MCF 10A (cell line): ENCODE measurements at places on chromosomes 1 and 21. TPM values are rescaled to one million over a fixed set of nuclear protein-coding genes. Genes with fewer than 3 reads are reported as not detected.

GRCh38 chr21:45900034-45900868, 81.3 kb upstream of the COL6A1 start:
- no peak for DNase-seq

The SMPDL3B gene
- total RNA-seq, result 2.6 and 4.0 TPM in 2 replicates

GRCh38 chr1:16162163-16162822, 6.4 kb upstream of the EPHA2 start:
- no peak for DNase-seq

The CNR2 gene
- not detected in 2 replicates for total RNA-seq

The PIK3CD gene
- 6.3 and 7.0 TPM in 2 replicates for total RNA-seq

DNA sequence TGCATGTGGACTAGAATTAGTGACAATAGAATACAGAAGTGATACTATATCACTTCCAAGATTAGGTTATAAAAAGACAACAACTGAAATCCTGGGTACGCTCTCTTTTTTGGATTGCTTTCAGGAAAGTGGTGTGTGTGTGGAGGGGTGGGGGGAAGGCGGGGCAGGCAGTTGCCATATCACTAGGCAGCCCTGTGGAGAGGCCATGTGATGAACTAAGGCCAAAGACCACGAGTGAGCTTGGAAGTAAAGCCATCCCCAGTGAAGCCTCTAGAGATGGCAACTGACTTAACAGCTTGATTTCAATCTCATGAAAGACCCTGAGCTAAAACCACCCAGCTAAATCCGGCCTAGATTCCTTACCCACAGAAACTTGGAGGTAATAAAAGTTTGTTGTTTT, 6.2 kb upstream of the ASPM start:
- DNase-seq, result no peak

The CDC42SE1 gene
- 134 and 139 TPM in 2 replicates for total RNA-seq

DNA sequence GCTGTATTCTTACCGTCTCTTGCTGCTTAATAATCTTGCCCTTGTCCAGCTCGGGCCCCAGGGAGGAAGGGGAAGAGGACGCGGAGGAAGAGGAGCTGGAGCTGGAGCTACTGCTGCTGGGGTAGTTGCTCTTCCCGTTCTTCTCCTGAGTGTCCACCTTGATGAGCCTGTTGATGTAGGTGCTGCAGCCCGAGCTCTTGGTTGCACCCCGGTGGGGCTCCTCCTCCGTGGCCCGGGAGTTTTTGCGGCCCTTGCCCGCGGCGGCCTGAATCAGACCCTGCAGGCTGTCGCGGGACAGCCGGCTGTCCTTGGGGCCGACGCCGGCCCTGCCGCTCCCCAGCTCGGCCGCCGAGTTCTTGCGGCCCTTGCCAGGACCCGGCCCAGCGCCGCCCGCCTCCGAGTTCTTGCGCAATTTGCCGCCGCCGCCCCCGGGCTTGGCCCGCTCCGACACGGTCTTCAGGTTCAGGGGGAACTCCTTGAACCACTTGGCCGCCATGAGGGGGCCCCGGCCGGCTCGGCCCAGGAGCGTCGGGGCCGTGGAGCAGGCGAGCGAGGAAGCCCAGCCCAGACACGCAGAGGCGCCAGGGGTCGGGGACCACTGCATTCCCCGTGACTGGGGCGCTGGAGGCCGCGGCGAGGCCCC, 475 bp upstream of the TDRD10 start:
- DNase-seq, result no peak

The OR2L2 gene
- 0.19 and 0.34 TPM in 2 replicates for total RNA-seq

DNA sequence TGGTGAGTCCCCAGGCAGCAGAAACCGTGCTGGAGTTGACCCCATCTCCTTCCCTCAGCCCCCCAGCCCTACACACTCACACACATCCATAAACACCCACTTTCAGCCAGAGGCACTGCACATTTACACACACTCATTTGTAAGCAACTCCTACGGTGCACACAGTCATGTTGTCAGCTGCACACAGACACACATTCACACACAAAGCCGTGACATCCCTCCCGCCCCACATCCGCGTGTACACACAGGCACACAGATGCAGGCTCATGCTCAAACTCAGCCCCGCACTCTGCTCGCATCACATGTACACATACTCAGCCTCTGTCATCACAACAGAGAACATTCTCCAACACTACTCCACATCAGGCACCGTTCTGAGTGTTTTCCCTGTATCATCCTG, 47.6 kb downstream of the LACTBL1 start:
- DNase-seq, result no peak

DNA sequence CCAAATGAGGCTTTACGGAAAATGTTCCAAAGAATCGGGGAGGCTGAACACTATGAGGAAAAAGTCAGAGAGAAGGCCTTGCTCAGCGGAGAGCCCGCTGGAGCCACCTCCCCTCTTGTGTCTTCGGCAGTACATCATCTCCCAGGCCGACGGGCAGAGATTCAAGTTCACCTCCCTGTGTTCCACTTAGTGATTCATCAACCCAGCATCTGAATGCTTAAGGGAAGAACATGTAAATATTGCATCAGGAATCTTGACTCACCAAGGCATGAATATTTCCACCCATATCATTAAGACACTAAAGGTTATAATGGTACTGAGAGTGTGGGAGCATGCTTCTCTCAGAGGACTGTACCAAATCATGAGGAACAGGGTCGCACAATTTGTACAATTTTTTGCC, 172.5 kb downstream of the ST6GALNAC5 start:
- DNase-seq, result peak; percentile 98

The S100A7 gene
- not detected in 2 replicates for total RNA-seq

- no peak for DNase-seq
Observed at GRCh38 chr1:201139306-201139705, 12.3 kb upstream of the ASCL5 start.

DNA sequence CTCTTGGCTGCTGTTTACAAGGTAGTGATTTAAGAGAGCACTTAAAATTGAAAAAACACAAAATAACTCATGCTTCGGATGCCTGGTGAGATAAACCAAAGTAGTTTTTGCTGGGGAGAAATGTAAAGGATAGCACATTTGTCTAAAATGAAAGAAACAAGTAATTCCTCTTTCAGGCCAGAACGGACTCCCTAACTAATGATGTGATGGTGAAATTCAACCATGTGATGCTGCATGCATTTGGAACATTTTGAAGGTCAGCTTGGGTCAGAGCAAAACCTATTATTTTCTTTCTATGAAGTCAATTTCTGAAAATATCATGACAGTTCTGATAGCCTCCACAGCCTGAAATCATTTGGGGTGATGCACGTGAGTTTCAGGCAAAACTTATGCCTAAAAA, 27.6 kb downstream of the NMNAT2 start:
- DNase-seq, result no peak

The C1orf141 gene
- not detected in 2 replicates for total RNA-seq

- DNase-seq, result no peak
Observed at GRCh38 chr1:211677659-211678058, 2.2 kb upstream of the NEK2 start.

DNA sequence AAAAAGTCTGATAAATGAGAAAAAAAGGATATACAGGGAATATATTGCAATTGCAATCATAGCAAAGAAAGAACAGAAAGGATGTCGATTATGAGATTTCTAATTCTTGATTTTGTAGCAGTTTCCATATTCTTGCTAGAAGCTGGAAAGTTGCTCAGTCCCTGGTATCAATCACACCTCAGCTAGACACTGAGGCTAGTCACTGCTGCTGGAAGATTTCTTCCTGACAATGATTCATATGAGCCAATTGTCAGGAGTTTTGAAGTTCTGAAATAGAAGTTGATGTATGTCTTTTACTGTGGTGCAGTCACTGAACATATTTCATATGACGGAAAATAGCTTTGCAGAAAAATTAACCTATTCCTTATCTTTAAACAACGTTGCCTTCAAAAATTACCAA, 208.4 kb upstream of the C1orf105 start:
- no peak for DNase-seq

- DNase-seq, result no peak
Observed at GRCh38 chr1:45617618-45618017, 6.2 kb downstream of the CCDC17 start.

The USP48 gene
- 60.2 and 64.8 TPM in 2 replicates for total RNA-seq

DNA sequence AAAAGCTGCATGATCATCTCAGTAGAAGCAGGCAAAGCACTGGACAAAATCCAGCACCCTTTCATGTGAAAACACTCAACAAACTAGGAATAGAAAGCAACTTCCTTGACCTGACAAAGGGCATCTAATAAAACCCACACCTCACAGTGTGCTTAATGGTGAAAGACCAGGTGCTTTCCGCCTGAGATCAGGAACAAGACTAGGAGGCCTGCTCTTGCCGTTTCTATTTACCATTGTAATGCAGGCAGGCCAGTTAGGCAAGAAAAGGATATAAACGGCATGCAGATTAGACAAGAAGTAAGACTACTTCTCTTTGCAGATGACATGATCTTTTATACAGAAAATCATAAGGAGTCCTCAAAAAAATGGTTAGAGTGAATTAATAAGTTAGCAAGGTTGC, 37.2 kb downstream of the SLC37A1 start:
- DNase-seq, result no peak

The MCOLN2 gene
- total RNA-seq, result 3.0 and 3.1 TPM in 2 replicates

The ELF3 gene
- total RNA-seq, result 0.10 and 0.33 TPM in 2 replicates

The RNU1-2 gene
- total RNA-seq, result 1,539 and 1,606 TPM in 2 replicates

GRCh38 chr1:116585886-116586285, 15.1 kb upstream of the CD58 start:
- DNase-seq, result no peak

DNA sequence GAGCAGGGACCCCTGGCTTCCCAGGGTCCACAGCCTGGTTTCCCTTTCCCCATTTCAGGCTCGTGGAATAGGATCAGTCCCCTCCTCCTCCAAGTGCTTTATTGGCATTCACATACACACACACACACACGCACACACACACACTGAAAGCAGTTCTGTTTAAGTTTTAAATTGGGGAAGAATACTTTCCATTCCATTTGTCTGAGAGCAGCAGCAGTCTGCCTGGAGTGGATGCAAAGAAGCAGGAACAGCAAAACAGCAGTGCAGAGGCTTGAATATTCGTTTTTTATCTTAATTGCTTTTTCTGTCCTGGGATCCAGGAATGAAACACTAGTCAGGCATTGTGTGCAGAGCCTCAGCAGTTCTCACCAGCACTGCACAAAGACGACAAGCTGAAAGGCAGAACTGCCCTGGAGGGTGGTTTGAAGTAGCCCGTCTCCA, 7.1 kb downstream of the CYB561D1 start:
- no peak for DNase-seq

DNA sequence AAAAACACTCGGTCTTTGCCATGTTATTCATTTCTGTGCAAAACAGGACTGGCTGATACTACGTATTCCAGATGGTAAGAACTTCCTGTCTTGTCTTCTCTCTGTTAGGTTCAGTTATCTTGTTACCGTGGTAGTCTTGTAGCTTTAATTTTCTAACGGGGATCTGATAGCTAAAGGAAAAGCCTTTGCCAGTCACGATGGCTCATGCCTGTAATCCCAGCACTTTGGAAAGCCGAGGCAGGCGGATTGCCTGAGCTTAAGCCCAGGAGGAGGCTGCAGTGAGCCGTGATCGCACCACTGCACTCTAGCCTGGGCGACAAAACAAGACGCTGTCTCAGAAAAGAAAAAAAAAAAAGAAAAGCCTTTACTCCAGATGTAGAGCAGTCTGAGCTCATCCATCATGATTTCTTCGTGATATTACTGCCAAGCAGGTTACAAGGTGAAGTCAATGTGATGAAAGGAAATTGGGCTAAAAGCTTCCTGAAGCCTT, 11.1 kb upstream of the MSTO1 start:
- no peak for DNase-seq

The OR2T2 gene
- not detected in 2 replicates for total RNA-seq

The RXRG gene
- not detected in 2 replicates for total RNA-seq

The CFAP141 gene
- not detected in 2 replicates for total RNA-seq

The TRIM46 gene
- 0.21 and 0.32 TPM in 2 replicates for total RNA-seq

The HDAC1 gene
- 39.7 and 62.9 TPM in 2 replicates for total RNA-seq

DNA sequence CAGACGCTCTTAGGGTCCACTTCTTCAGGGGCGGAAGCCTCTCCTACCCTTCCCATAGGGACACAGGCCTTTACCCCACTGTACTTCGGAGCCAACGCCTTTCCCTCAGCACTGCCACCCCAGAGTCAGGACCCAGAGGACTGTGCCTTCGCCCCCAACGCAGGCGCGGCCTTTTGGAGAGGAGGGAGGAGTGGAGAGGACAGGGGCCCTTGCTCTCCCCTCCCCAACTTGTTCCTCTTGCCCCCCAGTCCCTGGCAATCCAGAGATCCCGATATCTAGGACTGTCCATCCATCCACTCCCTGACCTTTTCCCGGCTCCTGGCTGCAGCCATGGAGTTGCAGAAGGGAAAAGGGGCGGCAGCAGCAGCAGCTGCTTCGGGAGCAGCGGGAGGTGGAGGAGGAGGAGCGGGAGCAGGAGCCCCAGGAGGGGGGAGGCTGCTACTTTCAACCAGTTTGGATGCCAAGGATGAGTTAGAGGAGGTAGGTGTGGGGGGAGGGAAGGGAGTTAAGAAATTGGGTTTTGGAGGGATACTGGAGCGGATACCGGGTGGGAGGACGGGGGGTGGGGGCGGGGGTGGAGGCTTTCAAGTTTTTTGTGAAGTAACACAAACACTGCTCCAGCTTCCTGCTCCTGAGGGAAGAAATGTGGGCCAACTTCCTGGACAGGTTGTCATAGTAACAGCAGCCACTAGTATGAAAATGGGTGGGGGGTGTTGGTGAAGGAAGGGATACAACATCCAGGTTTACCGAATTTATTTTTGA, 636 bp downstream of the INTS3 start:
- DNase-seq, result peak; percentile 41

GRCh38 chr1:230701434-230701833, 12.5 kb downstream of the AGT start:
- DNase-seq, result no peak

DNA sequence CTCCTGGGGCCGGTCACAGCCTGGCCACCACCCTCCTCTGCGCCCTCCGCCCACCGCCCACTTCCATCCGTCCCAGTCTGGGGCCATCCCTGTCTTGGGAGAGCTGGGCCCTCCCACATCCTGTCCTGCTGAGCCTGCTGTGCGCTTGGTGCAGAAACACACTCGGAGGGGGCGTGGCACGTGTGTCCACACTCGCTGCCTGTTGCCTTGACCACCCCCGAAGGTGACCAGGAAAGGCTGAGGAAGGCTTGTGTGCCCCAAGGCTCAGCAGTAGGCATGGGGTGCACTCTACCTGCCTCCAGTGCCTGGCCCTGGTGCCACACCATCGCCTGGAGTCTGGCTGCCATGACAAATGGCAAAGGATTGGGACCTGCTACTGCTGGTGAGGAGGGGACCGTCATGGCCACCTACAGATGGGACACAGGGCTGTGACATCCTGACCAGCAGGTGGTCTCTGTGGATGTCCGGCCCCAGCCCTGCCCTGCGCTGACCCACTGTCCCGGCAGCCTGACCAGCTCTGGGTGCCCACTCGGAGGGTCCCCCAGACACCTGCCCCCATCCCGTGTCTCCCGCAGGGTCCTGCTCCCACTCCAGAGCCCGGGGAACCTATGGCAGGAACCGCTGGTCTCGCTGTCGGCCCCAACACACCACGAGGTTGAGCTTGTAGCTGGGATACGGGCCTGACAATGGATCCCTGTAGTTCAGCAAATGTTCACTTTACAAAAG, 23.2 kb upstream of the PTTG1IP start:
- DNase-seq, result no peak
